ENCODE measurements at places on chromosomes 11 and 22. TPM values are rescaled to one million over a fixed set of nuclear protein-coding genes. Genes with fewer than 3 reads are reported as not detected.

The OR56A1 gene
- not detected for total RNA-seq

The UBQLN3 gene
- total RNA-seq: 0.71 TPM

The SLN gene
- total RNA-seq: 1.0 TPM

The DERL3 gene
- total RNA-seq: 1.9 TPM

The C11orf42 gene
- total RNA-seq: not detected

The TMEM151A gene
- total RNA-seq: not detected

The CSNK1E gene
- total RNA-seq: 144 TPM

The CCDC89 gene
- total RNA-seq: 1.9 TPM

The OR51B4 gene
- not detected for total RNA-seq

DNA sequence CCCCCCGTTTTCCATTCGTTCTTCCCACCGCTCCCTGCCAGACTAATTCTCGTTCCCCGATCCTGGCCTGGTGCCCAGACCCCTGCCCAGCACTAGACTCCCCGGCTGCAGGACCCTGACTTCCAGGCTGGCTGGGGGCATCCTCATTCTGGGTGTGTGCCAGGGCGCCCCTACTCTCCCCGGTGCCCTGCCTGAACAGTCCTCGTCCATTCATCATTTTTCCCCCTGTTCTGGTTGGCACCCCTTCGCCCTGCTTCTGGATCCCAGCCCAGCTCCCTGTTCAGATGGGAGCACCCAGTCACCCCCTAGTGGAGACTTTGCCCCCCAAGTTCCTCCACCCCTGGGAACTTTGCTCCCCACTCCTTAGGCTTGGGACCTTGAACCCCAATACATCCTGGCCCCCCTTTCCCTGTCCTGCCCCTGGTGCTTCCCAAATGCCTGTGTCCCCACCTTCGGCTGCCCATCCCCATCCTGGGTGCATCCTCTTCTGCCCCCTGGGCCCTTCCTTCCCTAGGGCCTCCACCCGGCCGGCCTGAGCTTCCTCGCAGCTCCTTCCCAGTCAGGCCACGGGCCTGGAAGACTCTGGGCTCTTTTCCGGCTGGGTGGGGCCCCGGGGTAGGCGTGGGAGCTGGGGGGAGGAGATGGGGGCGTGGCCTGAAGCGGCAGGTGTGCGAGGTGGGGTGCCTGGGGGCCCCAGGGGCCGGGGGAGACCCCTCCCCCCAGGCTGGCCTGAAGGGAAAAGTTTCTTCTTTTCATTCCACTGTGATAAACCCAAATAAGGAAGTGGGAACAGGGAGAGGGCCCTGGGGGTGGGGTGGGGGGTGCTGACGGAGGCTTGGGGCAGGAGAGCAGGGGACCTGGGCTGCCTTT, 908 bp downstream of the PLCB3 start:
- peak; percentile 87 for DNase-seq

GRCh38 chr11:126608658-126609057, 253.2 kb downstream of the ST3GAL4 start:
- peak; percentile 64 for DNase-seq

- DNase-seq: peak; percentile 63
Measured at GRCh38 chr11:1291295-1292017, 18.0 kb downstream of the TOLLIP start.

GRCh38 chr11:121417055-121417551, 35.0 kb upstream of the SORL1 start:
- DNase-seq: peak; percentile 94

GRCh38 chr11:91199866-91200265, 977.0 kb upstream of the CHORDC1 start:
- DNase-seq: no peak

DNA sequence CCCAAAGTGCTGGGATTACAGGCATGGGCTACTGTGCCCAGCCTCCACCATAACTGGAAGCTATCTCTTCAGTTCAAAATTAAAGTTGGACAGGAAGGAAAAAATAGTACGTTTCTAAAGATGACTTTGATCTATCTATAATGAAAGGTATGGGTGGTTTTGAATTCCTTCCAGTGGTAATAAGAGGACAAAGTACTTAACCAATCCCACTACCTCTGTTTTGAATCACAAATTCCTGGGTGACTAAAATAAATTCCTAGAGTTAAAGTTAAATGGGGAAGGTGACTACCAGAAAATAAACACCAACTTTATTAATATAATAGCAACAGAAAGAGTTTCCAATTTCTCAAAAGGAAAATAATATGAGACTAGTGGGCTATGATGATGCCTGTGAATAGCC, 9.1 kb downstream of the PHF5A start:
- DNase-seq: no peak

DNA sequence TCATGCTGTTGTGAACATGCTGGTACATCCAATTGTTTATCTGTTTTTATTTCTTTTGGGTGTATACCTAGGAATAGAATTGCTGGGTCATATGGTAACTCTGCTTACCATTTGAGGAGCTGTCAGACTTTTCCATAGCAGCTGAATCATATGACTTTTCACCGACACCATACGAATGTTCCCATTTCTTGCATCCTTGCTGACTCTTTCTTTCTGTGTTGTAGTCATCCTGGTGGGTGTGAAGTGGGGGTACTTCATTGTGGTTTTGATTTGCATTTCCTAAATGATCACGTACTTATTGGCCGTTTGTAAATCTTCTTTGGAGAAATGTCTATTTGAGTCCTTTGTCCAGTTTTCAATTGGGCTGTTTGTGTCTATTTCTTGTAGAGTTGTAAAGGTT, 26.5 kb downstream of the ATXN10 start:
- no peak for DNase-seq

- peak; percentile 87 for DNase-seq
Measured at GRCh38 chr11:17352950-17353820, 1.6 kb downstream of the NCR3LG1 start.

DNA sequence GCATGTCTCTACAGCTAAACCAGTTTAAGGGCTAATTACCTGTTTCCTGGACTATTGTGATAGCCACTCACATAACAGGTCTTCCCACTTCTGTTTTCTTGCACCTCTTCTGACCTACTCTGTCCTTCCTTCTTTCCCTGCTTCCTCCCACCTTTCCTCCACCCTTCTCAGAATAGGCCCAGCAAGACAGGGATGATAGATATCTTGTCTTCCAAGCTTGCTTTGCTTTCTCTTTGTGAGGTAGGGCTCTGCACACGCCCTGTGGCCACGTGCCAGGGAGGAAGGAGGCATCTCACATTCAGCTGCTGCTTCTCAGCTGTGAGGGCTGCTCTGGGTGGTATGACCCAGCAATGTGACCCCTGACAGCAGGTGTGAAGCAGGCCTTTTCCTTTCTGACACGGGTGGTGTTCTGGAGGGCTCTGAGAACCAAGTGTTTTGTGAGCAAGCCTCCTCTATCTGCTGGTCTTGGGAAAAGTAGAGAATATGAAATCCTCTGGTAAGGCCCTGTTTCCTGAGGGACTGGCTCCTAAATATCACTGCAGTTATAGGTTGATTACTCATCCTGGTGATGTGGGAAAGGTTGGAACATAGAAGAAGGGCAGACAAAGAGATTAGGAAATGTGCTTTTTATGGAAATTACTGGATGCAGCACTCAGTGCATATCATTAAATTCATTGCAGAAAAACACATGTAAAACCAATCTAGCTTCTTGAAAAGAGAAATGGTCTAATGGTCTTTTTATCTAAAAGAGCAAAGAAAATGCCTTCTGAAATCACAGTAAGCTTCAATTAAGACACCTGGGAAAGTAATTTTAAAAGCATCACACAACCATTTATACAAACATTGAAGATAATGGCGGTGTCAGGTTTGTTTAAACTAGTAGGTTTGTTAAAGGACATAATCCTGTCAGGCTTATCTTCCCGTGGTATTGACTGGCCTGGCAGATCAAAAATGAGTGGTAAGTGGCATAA, 8.5 kb downstream of the AMOTL1 start:
- no peak for DNase-seq

DNA sequence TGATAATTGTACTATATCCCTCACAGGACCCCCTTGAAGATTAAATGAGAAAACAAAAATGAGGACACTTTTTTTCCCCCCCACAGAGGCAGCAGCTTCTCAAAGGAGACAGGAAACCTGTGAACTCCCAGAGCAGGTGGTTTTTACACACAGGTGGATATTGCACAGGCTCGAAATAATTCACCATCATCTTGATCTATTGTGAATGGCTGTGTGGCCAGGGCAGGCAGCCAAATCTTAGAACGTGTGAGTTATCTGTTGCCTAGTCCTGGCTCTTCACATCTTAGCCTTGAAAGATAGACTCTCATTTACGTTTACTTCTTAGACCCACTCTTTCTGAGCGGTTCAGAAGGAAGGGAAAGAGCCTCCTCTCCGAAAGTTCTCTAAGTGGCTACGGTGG, 23.5 kb downstream of the PPFIBP2 start:
- DNase-seq: no peak

DNA sequence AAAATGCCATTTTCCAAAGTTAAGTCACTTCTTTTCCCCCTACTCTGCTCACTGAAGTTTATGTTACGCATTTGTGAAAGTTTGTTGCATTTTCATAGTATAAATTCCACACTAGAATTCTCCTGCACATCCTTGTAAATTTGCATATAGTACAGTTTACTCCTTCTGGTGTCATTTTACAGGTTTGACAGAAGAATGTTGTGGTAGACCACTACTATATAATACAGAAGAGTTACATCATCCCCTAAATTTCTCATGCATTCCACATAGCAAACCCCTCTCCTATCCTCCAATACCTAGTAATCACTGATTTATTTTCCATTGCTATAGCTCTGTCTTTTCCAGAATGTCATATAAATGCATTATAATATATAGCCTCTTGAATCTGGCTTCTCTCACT, 64.5 kb downstream of the CCDC73 start:
- no peak for DNase-seq
